Kidney glomerular epithelial cell (primary cell): ENCODE measurements at places on chromosomes 5 and 9.
A peak's percentile ranks its signal among the peaks of the same experiment; 100 is the strongest.

GRCh38 chr5:123882319-123882964 is 370.5 kb downstream of the CSNK1G3 start:
- no peak for DNase-seq

DNA sequence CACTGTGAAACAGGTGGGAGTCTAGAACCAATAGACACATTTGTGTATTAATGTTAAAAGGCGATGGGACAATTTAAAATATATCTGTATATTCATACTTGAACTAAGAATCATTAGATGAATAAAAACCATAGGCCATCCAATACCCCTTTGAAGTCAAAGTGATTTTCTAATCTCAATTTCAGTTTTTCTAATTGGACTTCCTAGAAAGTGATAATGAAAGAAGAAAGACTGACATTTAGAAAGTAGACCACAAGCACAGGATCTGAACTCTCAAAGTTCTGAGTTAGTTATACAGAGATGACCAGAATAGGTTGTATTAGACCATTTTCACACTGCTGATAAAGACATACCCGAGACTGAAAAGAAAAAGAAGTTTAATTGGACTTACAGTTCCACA is 412.8 kb upstream of the PIK3R1 start:
- DNase-seq = no peak

- no peak for DNase-seq
These were observed 22.1 kb downstream of the SARDH start for GRCh38 chr9:133715866-133716563.

DNA sequence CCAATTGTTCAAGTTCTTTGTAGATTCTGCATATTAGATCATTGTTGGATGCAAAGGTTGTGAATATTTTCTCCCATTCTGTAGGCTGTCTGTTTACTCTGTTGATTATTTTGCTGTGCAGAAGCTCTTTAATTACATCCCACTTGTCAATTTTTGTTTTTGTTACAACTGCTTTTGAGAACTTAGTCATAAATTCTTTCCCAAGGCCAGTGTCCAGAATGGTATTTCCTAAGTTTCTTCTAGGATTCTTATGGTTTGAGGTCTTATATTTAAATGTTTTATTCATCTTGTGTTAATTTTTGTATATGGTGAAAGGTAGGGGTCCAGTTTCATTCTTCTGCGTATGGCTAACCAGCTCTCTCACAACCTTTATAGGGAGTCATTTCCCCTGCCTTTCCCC is 116.5 kb downstream of the CPLANE1 start:
- no peak for DNase-seq

DNA sequence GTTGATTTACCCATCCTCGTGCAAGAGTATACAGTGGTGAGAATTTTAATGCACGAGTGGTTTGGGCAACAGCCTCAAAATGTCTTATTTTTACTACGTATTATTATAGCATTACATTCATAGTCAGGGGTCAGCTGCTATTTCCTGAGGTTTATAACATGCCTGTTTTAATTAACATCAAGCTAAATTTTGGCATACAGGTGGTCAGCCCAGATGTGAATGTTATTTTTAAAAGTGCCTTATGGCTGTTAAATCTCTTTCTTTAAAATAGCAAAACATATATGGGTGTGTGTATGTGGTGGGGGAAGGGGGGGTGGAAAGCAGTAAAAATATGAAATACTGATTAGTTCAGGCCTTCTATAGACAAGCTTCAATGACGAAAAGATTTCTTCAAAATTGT is 424.5 kb upstream of the CLINT1 start:
- no peak for DNase-seq

GRCh38 chr9:111405701-111406100 is 75.7 kb upstream of the OR2K2 start:
- DNase-seq = no peak

DNA sequence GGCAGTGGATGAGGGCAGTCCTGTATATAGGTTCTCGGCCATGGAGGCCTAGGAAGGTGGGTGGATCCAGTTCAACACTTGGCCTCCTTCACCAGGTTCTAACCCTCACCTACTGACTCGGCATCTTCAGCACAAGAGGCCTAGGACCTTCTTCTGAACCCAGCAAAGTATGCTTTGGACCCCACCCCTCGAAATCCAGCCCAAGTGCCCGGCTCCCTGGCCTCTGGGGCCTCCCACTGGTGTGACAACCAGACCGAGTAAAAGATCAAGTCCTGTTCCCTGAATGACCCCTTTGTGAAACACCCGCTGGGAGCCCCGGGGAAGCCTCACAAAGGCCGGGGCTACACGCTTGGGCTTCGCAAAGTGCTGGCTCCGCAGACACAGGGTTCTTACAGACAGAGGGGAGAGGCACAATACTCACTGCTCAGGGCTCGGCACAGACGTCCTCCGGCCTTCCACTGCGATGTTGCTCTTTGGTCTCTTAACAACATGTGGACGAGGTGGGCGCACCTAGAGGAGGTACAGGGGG is 47.0 kb downstream of the CRB2 start:
- DNase-seq = no peak

- no peak for DNase-seq
These were observed 275.8 kb upstream of the RIOK2 start for GRCh38 chr5:97458851-97459250.

DNA sequence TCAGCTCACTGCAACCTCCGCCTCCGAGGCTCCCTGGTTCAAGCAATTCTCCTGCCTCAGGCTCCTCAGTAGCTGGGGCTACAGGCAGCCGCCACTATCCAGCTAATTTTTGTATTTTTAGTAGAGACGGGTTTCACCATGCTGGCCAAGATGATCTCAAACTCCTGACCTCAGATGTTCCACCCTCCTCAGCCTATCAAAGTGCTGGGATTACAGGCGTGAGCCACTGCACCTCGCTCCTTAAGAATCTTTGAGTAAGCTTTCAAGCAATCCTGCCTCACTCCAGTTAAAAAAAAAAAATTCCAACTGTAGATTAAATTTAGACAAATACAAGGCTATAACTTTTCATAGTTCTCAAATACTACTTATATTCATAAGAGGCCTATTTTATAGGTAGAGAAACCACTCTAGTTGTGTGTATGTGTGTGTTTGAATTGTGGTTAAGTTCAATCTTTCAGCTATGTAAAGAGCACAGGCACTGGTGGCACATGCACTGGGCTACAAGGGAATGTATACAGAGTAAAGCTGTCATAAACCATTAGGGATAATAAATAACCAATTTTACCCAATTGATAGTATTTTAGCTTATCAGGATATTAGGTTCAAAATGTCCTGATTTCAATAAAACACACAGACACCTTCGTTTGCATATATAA is 50.6 kb upstream of the RAPGEF6 start:
- DNase-seq = no peak

DNA sequence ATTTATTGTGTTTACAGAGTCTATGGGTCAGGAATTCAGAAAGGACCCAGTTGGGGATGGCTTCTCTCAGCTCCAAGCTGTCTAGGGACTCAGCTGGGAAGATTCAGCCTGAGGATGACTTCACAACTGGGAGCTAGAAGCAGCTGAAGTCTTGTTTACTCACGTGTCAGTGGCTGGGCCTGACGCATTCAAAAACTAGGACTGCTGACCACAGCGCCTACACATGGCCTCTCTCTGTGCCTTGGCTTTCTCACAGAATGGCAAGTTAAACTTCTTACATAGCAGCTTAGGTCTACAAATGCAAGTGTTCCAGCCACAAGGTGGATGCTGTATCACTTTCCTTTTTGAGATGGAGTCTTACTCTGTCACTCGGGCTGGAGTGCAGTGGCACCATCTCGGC is 16.3 kb upstream of the PPP2CA start:
- no peak for DNase-seq

GRCh38 chr5:175701797-175702196 is 43.9 kb downstream of the HRH2 start:
- no peak for DNase-seq

GRCh38 chr5:109929911-109930310 is 240.2 kb downstream of the MAN2A1 start:
- no peak for DNase-seq

- peak; percentile 47 for DNase-seq
These were observed 56.1 kb upstream of the PHYKPL start for GRCh38 chr5:178288401-178289368.

DNA sequence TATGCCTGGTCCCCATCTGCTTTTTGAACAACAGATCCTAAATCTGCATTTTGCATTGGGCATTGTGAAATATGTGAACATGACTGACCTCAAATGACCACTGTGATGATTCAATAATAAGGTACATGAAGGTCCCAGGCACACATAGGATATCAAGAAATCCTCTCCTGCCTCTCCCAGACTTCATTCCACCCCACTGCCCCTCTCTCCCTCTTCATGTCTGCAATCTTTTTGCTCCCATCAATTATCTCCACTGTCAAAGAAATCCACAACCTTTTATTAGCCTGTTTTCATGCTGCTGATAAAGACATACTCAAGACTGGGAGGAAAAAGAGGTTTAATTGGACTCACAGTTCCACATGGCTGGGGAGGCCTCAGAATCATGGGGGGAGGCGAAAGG is 476.7 kb downstream of the CTNND2 start:
- no peak for DNase-seq

- DNase-seq = peak; percentile 19
These were observed 20.0 kb upstream of the GCNT1 start for GRCh38 chr9:76438841-76439588.

DNA sequence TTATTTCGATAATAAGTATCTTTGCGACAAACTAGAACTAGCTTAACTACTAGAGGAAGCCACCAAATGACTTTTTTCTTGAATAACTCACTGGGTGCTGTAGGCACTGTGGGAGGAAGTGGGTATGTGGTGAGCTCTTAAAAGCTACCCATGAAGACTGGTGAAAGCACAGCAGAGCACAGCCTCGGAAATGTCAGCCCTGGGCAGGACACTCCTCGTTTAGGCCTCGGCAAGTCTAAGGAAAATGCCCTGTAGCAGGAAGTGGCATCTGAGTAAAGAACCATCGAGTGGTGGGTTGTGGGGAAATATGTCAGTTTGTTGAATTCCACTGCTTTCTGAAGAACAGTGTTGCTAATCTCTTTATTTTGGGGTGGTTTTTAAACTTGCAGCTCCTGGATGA is 44.0 kb upstream of the NCS1 start:
- DNase-seq = no peak

DNA sequence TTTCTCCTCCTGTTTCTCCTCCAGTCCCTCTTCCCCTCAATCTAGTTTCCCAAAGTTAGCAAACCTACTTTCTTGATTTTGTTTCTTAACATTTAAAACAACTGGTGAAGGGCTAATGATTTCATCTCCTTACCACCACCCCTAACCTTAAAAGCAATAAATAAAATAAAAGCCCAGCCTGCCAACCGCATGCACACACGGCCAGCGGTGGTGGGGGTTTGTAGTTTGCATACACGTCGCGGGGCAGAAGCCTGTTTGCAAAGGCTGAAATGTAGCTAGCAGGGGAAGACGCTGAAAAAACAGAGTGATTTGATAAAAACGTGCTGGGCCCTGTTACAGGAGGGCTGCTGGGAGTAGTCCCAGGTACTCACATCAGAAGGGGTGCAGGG is 1.9 kb upstream of the DMRT2 start:
- DNase-seq = no peak

DNA sequence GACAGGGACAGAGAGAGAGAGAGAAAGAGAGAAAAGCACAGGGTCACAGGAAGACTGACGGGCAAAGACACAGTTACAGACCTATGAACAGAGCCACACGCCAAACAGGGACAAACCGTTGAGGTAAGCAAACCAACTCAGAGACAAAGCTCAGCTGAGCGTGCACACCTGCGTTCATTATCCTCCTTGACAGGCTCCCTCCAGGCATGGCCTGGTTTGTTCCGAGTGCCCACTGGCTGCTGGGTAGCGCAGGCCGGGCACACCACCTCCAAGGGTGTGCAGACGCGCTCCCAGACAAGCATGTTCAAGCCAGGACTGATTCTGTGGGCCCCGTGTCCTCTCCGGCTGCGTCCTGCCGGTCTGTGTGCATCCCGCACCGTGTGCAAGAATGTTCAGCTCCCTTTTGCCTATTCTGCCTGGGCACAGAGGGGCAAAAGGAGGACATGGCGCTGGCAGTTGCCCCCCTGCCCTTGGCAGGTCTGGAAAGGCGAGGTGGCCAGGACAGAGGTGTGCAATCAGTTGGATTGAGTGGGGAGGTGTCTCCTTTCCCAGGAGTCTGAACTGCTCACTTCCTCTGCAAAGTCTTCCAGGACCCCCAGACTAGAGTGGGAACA is 467 bp upstream of the SMIM32 start:
- no peak for DNase-seq

DNA sequence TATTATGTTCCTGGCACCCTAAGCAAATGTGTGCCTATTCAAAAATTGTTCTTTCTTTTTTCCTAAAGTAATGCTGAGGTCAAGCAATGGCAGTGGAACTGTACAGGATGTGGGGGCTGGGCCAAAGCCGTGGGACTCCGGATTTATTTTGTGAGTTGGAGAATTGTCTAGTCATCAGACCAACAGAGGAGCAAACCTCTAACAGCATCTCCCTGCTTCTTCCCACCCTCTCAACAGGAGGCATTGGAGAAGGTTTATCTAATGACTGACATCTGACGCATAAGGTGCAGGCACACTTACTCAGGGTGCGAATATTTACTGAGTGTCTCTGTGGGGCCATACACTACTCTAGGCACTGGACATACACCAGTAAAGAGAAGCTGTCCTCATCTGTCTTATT is 38.6 kb downstream of the MARCHF11 start:
- DNase-seq = no peak

- no peak for DNase-seq
These were observed 233.5 kb downstream of the FRMD3 start for GRCh38 chr9:83304686-83305085.

GRCh38 chr5:21820527-21820926 is 1032.6 kb downstream of the CDH12 start:
- DNase-seq = no peak

- DNase-seq = peak; percentile 38
These were observed 44.9 kb downstream of the SHB start for GRCh38 chr9:38024036-38024681.

DNA sequence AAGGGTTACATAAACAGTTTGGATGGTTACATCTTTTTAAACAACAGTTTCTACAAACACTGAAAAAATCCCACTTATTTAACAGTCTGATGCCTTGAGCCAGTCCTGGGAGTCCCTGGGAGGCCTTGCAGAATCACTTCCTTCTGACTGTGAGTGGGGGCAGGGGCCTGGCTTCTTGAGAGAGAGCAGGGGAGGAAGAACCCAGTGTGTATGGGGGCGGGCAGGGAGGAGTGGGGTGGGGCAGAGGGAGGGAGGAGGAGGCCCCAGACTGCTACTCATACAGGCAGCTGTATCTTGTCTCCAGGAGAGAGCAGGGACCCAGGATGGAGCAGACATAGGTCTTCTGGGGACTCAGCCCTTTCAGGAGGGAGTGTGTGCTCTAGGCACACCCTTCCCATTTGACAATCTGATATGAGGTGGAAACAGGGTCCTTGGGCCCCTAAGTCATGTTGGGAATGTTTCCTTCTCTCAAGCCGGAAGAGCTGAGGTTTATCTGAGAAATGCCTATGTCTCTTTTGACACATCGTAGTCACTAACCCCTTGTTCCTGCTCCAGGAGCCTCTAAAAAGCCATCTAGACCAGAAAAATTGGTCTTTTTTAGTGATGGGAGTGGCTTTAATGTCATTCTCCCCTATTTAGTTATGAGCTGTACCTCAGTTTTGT is 52.8 kb downstream of the IRF1 start:
- peak; percentile 90 for DNase-seq

- DNase-seq = no peak
These were observed at the start of gene HMMR for GRCh38 chr5:163460562-163461171. Gene HMMR, plus strand, starts transcription at chr5:163460632. Its CDS starts 61 bp downstream, at chr5:163460693.
